Activated T-cell treated with anti-CD3 and anti-CD28 coated beads, Interleukin-2, amount 50 U/mL, for 24 hours (primary cell): ENCODE measurements at places on chromosomes 3 and 15.

DNA sequence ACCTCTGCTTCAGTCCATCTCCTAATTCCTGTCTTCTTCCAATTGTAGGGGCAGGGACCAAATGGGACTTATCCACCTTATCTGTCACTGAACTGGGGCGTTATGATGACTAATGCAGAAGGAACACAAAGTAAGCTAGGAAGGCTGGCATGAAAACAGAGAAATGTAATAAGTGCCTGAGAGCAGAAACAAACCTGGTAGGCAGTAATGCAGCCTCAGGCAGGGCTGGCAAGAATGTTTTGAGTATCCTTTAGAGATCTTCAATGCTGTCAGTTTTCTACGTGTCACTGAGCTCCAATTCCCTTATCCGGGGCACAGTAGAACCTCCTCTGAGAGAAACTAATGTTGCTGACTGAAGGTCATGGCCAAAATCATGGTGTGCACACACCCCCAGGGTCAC is 246.2 kb upstream of the TBL1XR1 start:
- DNase-seq: no peak

GRCh38 chr3:13083254-13083653 is 10.0 kb upstream of the IQSEC1 start:
- no peak for DNase-seq

- DNase-seq: no peak
These were observed 14.5 kb upstream of the CFAP20DC start for GRCh38 chr3:59064276-59064675.

DNA sequence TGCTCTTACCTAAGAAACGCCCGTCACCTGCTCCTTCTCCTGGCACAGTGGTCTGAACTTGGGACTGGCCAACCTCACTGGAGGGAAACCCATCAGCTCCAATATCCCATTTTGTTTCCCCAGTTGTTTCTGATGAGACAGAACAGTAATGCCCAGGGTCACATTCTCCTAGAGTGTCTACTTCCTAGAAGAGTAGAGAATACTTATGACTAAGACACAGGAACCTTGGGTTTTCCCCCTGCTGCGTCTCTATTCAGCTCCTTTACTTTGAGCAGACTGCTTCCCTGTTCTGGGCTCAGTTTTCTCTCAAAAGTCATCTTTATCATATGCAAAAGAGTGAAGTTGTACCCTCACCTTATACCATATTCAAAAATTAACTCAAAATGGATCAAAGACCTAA is 79.4 kb downstream of the POLR2M start:
- DNase-seq: no peak

- DNase-seq: no peak
These were observed 2.1 kb downstream of the TRA2B start for GRCh38 chr3:185935465-185936272.

DNA sequence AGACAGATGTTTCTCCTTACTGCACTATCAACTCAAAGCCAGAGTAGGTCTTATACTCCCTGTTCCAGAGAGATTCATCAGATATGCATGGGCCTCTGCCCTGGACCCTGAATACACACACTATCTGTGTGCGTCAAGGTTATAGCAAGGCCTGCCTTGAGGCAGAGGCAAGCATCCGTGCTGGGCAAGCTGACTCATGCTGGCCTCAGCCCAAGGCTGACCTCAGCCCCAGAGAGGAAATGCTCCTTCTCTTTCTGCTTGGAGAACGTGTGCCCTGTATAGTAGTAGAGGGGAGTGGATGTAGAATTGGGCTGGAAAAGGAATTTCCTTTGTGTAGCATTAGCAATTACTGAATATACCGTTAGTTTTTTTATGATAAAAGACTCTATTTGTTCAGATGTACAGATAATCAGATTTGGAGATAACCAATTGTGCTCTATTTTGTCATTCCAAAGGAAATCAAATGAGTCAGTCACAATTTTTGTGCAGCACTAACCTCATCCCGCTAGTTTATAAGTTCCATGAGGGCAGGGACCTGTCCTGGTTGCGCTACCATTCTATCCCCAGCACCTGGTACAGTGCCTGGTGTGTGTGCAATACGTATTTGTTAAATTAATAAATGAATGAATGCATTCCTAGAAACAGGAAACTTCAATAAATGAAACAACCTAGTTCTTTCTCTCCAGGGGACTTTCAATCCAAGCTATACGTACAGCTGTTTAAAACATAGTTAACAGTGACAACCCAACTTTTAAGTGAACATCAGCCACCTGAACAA is 13.3 kb upstream of the PAQR9 start:
- no peak for DNase-seq

GRCh38 chr3:41290306-41290705 is 91.0 kb downstream of the CTNNB1 start:
- DNase-seq: no peak

GRCh38 chr3:62962714-62963113 is 87.5 kb upstream of the CADPS start:
- DNase-seq: no peak

DNA sequence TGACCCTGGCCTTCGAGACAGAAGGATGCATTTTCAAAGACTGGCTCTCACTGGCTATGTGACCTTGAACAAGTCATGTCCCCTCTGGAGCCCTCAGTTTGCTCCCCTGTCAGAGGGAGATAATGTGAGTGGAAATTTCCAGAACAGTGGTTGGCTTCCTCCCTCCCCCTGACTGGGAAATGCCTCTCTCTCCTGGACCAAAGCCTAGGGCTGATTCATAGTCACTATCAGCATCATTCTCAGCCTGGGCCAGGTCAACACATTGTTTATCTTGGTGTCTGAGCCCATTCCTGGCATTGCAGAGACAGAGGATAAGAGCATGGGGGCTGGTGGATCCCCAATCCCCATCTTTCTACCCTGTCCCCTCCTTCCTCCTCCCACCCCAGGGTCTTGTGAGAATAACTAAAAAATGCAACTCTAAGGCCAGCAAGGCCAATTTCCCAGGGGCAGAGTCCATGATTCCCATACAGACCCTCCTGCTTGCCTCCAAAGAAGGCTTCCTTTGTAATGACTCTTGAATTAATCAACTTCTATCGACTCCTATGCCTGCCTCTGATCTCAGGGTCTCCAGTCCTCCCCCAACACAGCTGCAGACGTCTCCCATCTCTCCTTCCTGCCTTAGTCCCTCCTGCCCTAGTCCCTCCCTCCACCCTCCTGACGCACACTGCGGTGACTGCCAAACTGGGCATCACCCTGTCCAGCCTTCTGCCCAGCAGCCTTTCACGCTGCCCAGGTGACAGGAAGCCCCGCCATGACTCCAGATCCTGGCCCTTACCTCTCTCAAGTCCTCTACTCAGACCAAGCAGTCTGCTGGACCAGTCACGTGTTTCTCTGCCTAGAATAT is 35.4 kb upstream of the CORO2B start:
- DNase-seq: no peak

DNA sequence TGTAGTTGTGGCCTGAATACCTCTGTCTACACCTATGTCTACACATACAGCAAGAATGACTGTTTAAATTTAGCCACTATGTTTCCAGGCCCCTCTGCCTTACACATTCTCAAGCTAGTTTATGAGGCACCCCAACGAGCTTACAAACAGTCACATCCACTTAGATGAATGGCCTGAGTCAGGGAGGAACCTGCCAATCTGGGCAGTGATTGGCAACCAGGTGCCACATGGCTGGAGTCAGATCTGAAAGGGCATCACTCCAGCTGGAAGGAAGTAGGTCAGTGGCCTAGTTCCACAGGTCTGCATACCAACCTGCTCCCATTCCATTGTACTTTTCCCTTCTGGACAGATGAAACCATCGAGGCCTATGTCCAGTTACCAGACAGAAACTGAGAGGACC is 136.3 kb downstream of the FOXP1 start:
- no peak for DNase-seq

GRCh38 chr15:78174401-78174800 is 25.2 kb downstream of the IDH3A start:
- no peak for DNase-seq

DNA sequence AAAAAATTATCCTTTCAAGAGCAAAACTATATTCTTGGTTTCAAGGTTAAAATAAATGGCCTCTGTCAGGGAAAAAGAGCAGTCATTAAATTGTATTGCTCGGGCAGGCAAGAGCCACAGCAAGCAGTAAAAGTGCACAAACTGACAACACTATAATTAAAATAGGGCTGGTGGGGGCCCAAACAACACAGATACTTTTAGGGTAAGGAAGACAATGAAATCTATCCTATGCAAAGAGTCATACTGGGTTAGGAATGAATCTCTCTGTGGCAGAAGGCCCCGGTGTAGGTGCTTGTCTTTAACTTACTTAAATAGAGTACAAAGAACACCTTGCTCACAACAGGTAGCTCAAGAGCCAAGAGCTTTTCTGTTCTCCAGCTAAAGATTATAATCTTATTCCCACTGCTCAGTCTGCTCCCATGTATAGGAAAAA is 94.7 kb downstream of the DLG1 start:
- DNase-seq: no peak

DNA sequence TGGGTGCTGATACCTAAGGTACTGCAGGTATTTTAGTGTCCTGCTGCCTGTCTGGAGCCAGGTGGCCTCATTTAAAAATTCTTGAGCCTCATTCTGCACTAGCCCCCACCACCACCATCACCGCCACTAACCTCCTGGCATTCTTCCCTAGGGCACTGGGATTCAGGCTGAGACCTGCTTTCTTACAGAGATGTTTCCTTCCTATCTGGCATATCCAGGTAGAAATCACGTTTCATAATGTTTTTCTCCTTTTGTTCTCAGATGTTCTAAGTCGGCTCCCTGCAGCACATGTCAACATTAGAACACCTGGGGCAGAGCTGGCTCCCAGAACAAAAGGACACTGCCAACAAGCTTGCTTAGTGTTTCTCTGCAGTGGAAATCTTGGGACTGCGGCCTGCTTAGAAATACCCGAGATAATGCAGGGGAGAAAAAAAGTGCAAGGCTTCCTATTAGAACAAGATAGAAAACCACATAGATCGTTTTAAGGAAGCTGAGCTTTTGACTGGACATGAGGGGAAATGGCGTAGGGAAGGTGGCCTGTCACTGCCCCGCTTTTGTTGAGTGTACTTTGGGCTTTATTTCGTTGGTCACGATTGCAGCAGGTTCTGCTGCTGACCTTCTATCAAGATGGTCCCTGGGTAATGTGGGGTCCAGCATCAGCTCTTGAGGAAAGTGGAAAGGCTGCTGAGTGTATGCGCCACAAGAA is 59.6 kb upstream of the PPARG start:
- DNase-seq: no peak

DNA sequence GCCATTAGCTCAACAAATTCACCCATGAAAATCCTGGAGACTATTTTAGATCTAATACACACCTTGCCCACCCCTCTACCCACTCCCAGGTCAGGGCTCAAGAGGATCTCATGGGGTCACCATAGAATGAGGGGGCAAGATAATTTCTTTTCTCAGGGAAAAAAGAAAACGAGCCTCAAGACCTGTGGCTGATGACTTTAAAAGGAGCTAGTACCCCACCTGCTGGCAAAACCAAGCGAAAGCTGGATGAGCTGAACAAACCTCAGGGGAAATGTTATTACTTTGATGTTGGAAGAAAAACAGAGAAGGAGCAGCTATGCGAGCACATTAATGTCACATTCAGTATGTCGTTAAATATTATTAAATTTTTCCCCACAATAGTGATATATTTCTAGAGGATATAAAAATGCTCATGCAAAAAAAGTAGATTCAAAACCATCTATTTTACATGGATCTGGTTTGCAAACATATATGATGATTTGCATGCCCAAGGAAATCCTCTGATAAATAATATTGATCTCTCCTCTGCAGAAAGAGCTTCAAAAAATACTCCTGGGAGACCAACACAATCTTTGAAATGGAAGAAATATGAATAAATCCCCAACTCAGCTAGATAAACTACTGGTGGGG is 37.7 kb downstream of the PLD1 start:
- peak; percentile 46 for DNase-seq

GRCh38 chr15:91853948-91854638 is 585 bp downstream of the SLCO3A1 start:
- peak; percentile 66 for DNase-seq

DNA sequence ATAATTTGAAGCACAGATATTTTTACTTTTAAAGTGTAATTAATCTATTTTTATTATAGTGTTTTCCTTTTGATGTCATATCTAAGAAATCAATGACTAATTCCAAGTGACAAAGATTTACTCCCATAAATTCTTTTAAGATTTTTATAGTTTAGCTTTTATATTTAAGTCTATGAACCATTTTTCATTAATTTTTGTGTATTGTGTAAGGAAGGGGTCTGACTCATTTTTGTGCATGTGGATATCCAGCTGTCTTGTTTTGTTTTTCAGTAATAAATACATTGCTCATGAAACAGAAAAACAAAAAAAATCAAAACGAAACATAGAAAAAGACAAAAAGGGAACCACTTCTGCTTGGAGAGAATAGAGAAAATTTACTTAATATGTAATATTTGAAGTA is 145.1 kb downstream of the EPHA6 start:
- DNase-seq: no peak

- no peak for DNase-seq
These were observed 392.8 kb upstream of the WNT5A start for GRCh38 chr3:55879901-55880331.

GRCh38 chr15:32981536-32981935 is 213.0 kb downstream of the FMN1 start:
- no peak for DNase-seq

DNA sequence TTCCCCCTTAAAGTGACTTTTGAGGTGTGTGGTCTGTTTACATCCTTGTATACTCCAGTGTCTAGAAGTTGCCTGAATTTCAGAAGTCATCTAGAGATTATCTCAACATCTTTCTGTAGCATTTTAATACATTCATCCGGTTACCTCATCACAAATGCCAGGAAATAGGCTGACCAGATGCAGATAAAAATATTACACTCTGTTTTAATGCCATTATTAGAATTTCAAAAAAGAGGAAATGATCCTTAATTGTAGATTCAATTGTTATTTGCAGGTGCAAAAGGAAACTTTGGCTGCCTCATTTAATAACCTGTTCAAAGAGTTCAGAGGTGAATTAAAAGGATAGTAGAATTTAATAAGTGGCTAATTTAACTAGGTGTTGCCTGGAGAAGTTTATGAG is 290.9 kb downstream of the C3orf38 start:
- no peak for DNase-seq

DNA sequence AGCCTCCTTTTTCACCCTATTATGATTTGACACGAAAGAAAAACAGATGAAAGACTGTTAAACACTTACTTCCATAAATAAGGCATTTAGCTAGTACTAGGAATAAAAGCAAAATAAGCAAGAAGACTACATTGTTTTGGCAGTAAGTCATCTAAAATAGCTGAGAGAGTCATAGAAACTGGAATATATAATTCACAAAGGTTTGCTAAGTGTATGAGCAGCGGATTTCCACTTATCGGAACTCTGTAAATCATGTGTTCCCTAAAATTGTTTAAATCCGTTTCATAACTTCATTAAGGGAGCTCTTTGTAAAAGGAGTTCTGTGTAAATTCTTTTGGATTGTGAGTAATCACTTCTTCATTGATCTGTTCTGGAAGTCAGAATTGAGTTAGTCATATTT is 202.5 kb upstream of the CBLB start:
- no peak for DNase-seq

DNA sequence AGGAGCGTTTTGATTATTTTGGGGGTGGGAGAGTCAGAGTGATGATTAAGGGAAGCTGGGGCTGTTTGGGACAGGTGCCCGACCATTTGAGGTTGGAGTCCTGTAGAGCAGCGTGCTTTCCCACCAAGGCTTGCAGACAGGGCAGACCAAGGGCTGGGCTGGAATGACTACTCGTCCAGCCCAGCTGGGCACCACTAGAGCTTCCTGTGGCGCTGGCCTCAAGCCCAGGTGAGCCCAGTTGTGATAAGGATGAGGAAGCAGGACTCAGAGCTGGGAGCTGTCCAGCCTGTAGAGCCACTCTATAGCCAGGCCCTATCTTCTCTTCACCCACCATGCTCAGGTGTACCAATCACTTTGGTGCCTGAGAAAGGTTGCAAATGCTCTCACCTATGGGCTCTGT is 75.8 kb upstream of the ACAN start:
- DNase-seq: no peak
